Testis (tissue), 5 donors: ENCODE measurements at places on chromosomes 5 and 9. TPM values are rescaled to one million over a fixed set of nuclear protein-coding genes. Genes with fewer than 3 reads are reported as not detected.

GRCh38 chr5:3393920-3394597 lies 201.6 kb upstream of the IRX1 start:
- H3K4me1 ChIP-seq = no peaks in the 10 kb centered on the region
- no peaks in the 10 kb centered on the region for H3K36me3 ChIP-seq
- no peak overlapping the region for H3K4me3 ChIP-seq
- H3K27ac ChIP-seq = no peak overlapping the region
- no peak for DNase-seq

DNA sequence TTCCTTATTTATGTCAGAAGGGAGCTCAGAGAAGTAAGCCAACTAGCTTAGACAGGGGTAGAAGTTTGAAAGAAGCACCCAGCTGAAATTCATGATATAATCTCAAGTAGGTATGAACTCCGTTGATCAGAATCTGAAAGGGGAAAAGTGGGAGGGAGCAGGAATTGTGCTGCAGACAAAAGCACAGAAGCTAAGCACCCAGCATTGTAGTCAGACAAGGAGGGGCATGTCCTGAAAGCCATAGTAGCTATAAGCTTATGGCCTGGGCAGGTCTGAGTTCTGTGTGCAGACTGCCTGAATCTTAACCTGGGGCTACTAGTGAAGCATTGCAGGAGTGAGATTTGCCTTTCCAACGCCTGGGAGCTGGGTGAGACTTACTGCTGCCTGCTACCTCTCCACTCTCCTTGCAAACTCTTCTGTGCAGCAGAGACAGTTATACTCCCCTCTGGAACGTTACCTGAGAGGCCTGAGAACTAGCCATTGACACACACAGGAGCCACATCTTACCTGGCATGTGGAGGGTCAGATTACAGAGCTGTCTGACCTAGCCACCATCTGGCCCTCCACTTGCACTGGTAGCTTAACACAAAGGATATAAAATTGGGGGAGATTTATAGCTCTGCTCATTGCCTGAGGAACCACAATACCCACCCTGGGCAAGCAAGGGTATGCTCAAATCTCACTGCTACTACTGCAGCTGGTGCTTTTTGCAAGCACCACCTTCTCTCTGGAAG lies 9.8 kb upstream of the CYLC2 start:
- H3K36me3 ChIP-seq = no peaks in the 10 kb centered on the region
- H3K27me3 ChIP-seq = no peaks in the 10 kb centered on the region
- no peaks in the 10 kb centered on the region for H3K4me1 ChIP-seq
- H3K27ac ChIP-seq = no peak overlapping the region
- H3K4me3 ChIP-seq = no peak overlapping the region

- DNase-seq = peak; percentile 39
- no peaks in the 10 kb centered on the region for H3K27me3 ChIP-seq
- H3K36me3 ChIP-seq = no peaks in the 10 kb centered on the region
- H3K4me3 ChIP-seq = no peak overlapping the region
- H3K4me1 ChIP-seq = no peaks in the 10 kb centered on the region
Observed at GRCh38 chr5:110441035-110441434, 285.4 kb downstream of the TMEM232 start.

DNA sequence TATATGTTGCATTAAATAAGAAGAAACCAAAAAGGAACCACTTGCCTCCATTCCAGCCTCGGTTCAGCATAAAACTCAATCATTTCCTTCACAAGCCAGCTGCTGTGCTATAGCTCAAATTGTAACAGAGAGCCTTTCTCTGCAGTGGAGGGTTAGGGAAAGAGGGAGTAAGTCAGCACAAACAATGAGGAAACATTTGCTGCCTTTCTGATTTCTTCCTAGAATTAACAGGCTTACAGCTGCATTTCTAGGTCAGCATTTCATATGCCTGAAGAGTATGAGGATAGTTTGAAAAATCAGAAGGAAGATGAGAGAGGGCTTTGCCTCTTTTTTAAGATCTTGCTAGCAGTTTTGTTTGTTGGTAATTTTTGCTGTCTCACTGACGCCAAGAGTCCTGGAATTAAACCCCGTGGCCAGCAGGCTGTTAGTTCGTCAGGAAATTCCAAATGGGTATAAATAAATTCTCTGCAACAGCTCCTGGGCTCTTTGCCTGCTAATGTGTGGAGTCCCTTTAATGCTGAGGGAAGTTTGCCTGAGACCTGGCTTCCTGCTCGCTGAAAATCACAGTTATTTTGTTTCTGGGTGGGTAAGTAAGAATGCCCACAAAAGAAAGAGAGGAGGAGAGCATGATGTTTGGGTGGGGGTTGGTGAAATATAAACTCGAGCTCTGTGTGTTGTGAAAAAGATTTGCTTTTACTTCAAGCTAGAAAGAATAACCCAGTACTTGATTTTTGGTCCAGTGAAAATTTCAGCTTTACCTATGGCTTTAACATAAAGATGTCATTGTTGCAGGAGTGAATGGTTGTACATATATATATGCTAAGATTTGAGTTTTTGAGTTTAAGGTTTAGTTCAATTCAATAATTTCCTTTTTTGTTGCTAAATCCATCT lies 148.1 kb upstream of the DMRT1 start:
- peaks cover 31% of the 10 kb centered on the region for H3K4me1 ChIP-seq
- H3K4me3 ChIP-seq = no peak overlapping the region
- DNase-seq = peak; percentile 66

DNA sequence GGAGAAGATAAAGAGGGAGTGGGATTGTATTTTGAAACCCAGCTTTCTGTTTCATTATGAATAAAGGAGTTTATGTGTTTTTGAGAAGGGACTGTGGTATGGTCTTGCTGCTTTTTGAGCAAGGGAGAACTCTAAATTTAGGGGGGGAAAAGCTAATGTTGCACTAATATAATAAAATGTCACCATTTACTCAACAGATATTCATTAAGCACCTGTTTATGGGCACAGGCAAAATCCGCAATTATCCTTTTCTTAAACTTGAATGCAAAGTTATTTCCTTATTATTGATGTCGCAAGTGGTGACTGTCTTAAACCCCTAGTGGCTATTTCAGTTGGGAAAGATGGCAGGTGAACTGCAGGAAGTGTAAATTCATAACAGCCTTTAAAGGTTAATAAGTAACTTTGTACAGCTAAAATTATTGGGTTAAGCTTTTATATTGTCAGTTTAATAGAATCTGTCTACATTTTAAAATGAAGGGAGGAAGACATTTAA lies 1.5 kb downstream of the CDC42SE2 start:
- H3K4me1 ChIP-seq = peaks cover 14% of the 10 kb centered on the region
- peak overlapping the region; percentile 95 for H3K27ac ChIP-seq

- no peaks in the 10 kb centered on the region for H3K36me3 ChIP-seq
- no peak for DNase-seq
- H3K4me1 ChIP-seq = no peaks in the 10 kb centered on the region
- no peak overlapping the region for H3K27ac ChIP-seq
Observed at GRCh38 chr9:76559286-76559685, 100.3 kb downstream of the GCNT1 start.

GRCh38 chr9:16873126-16873802 lies 2.8 kb upstream of the BNC2 start:
- no peaks in the 10 kb centered on the region for H3K27me3 ChIP-seq
- H3K36me3 ChIP-seq = no peaks in the 10 kb centered on the region
- no peak overlapping the region for H3K4me3 ChIP-seq

DNA sequence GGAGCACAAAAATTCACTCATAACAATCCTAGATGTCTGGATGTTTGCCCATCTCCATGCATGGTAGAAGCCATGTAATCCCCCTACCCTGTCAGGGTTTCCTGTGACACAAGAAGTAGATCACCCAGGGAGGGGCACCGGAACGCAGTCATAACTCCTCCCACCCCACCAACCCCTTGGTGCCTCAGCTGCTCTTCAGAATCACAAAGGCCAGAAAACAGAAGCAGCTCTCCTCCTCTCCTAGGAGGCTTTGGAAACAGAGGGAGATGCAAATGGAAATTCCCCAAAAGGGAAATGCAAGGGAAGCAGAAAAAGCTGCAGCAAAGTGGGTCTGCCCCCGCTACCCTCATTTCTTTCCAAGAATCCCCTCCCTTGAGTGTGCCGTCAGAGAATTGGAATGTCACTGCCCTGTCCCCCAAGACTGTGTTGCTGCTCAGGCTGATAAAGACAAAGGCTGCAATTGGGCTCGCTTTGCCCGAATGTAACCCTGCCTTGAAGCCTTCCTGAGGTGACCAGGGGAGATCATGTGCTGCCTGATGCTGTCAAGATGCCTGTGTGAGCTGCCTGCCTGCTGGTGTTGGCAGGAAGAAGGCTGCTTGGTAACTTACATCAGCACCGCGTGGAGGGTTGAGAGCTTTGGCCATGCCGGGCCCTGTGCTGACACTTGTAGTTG lies 65.5 kb upstream of the ABCA1 start:
- peaks cover 32% of the 10 kb centered on the region for H3K4me1 ChIP-seq
- no peaks in the 10 kb centered on the region for H3K36me3 ChIP-seq

DNA sequence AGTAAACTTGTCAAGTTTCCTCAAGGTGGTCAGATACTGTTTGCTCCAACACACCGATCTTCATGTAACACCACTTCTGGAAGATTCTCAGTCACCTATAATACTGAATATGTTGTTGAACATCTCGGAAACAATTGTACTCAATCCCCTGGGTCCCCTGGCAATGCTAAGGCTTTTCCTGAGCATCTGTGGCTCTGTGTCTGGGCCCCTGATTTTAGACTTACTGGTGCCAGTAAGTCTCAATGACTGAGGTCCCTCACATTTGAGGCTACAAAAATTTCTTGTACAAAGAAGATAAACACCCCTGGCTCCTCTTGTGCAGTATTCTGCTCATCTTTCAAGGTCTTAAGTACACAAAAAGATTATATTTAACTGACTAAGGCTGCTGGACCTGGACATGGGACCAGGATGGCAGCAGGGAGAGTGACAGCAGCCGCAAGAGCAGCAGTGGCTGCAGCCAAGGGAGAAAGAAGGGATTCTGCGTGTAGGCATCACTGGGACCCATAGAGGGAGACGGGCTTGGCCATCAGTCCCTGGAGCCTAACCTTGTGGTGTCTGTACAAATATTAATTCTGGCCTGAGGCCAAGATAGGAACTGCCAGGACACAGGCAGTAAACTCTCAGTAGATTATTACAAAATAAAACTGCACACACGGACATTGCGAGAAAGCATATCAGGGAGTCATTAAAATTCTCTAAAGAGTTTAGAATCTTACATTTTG lies 49.0 kb upstream of the TNPO1 start:
- H3K27me3 ChIP-seq = no peaks in the 10 kb centered on the region
- no peaks in the 10 kb centered on the region for H3K36me3 ChIP-seq
- no peaks in the 10 kb centered on the region for H3K4me1 ChIP-seq
- DNase-seq = no peak
- no peak overlapping the region for H3K27ac ChIP-seq
- no peak overlapping the region for H3K4me3 ChIP-seq

DNA sequence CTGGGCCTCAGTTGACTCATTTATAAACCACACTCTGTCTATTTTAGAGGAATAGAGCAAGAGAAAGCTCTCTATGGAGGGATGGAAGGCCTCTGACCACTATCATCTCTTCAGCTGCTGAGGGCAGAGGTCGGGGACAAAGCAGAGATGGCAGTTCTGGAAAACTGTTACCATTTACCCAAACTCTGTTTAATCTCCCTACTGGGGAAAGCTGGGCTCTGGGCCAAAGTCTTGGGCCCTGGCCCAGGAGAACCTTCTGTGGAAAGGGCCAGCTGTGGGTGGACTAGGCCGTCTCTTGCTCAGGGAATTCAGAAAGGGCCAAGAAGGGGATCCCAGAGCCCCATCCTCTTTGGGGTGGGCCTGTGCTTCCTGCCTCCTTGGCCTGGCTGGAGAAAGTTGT lies 100.0 kb downstream of the PSD2 start:
- no peaks in the 10 kb centered on the region for H3K36me3 ChIP-seq
- no peak overlapping the region for H3K4me3 ChIP-seq
- H3K27ac ChIP-seq = no peak overlapping the region

DNA sequence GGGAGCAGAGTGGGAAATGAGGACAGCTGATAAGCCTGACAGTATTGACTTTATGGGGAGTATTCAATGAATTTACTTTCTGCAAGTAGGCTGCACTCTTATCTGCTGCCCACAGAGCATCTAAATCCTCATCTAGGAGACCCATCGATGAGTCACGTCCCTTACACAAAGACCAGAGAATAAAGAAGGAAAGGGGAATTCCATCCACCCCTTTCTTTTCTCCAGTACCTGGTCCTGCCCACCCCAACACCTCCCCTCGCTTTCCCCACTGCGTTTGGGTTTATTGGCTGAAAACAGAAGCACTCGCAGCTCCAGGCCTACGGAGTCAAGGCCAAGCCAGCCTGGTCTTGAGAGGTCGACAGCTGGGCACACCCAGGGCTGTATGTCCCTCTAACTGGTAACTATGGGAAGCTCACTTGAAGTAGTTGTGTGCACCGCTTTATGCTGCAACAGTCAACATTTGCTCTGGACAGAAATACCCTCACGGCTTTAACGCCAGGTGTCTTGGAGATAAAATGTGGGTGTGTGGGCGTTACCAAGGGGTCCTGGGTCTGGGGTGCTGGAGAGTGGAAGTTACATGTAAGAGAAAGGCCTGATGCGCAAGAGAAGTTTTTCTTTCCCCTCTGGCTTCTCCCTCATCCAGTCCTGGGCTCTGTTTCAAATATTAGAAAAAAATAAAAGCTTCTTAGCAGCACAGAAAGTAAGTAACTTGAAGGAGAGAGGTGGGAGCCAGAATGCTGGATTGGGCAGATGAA lies 14.5 kb upstream of the TAL2 start:
- H3K27ac ChIP-seq = no peak overlapping the region
- H3K36me3 ChIP-seq = no peaks in the 10 kb centered on the region
- no peak overlapping the region for H3K4me3 ChIP-seq

PCDHGB5 gene
- total RNA-seq = 28.3 TPM

HRH2 gene
- 0.47 TPM for total RNA-seq

SNCAIP gene
- 16.1 TPM for total RNA-seq
